ENCODE measurements at places on chromosomes 11 and 22. TPM values are rescaled to one million over a fixed set of nuclear protein-coding genes. Genes with fewer than 3 reads are reported as not detected.

DNA sequence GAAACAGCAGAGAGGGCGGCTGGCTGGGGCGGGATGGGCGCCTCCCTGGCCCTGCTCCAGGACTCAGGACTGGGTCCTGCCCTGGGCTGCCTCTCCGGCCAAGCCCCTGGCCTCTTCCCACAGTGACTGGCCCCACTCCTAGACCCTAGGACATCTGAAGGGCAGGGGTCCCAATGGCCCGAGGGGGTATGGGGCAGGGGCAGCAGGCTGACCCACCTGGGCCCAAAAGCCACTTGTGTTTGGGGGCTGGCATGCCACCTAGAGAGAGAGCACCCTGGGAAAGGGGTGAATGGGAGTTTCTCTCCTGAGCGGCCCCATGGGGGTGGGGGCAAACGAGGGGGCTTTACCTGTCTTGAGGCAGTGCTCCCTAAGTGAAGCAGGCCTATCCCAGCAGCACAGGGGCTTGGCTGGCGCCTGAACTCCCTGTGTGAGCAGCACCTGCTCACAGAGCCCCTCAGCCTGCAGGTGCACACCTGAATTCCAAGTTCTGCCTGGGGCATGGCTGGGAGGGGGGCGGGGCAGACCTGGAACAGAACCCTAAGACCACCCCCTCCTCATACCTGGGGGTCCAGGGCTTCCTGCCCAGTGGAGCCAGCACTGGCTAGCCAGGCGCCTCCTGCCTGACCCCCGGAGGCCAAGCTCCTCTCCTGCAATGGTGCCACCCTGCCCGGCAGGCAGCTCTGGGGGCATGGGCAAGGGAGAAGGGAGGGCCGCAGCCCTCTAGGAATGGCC, 16.9 kb downstream of the DUSP8 start:
- no peaks in the 10 kb centered on the region for H3K36me3 ChIP-seq
- H3K4me1 ChIP-seq, result peaks cover 28% of the 10 kb centered on the region
- no peak overlapping the region for H3K27ac ChIP-seq
- H3K27me3 ChIP-seq, result no peaks in the 10 kb centered on the region

DNA sequence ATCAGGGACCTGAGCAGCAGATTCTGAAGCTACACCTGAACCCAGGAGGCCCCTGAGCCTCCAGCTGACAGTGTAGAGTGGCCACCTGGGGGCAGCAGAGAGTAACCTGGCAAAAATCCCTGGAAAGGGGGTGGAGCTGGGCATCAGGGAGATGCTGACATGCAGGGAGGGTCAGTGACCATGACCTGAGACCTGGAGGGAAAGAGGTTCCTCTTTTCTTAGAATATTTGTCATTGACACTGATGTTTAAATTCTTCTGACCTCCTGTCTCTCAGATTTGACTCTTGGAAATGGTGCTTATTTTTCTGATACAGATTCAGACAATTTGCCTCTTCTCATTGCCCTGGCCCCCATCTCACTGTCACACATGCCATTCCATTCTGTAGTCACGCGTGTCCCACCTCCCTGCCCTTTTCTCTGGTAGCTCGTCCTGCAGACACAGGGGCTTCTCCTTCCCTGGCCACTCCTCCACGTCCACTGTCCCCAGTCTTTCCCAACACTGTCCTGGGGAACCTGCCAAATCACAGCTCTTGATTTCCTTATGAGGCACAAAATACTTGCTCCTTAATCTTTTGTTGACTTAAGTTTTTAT, 117.2 kb upstream of the IGLL5 start:
- peaks cover 24% of the 10 kb centered on the region for H3K27me3 ChIP-seq
- no peaks in the 10 kb centered on the region for H3K4me1 ChIP-seq
- DNase-seq, result peak; percentile 80
- H3K36me3 ChIP-seq, result no peaks in the 10 kb centered on the region

GRCh38 chr11:122123263-122123929, 7.4 kb upstream of the BLID start:
- no peak for DNase-seq
- H3K36me3 ChIP-seq, result peaks cover 14% of the 10 kb centered on the region
- no peak overlapping the region for H3K4me3 ChIP-seq
- no peak overlapping the region for H3K27ac ChIP-seq
- H3K4me1 ChIP-seq, result peaks cover 13% of the 10 kb centered on the region
- H3K27me3 ChIP-seq, result no peaks in the 10 kb centered on the region

- no peaks in the 10 kb centered on the region for H3K36me3 ChIP-seq
- no peak overlapping the region for H3K27ac ChIP-seq
- DNase-seq, result no peak
- no peak overlapping the region for H3K4me3 ChIP-seq
- peaks cover 33% of the 10 kb centered on the region for H3K4me1 ChIP-seq
- H3K27me3 ChIP-seq, result no peaks in the 10 kb centered on the region
Observed at GRCh38 chr22:45949891-45950290, 27.1 kb downstream of the WNT7B start.

- no peak overlapping the region for H3K4me3 ChIP-seq
- H3K36me3 ChIP-seq, result no peaks in the 10 kb centered on the region
- DNase-seq, result no peak
- H3K4me1 ChIP-seq, result peaks cover 12% of the 10 kb centered on the region
- H3K27ac ChIP-seq, result no peak overlapping the region
Observed at GRCh38 chr22:46147061-46147460, 3.3 kb upstream of the PPARA start.

DNA sequence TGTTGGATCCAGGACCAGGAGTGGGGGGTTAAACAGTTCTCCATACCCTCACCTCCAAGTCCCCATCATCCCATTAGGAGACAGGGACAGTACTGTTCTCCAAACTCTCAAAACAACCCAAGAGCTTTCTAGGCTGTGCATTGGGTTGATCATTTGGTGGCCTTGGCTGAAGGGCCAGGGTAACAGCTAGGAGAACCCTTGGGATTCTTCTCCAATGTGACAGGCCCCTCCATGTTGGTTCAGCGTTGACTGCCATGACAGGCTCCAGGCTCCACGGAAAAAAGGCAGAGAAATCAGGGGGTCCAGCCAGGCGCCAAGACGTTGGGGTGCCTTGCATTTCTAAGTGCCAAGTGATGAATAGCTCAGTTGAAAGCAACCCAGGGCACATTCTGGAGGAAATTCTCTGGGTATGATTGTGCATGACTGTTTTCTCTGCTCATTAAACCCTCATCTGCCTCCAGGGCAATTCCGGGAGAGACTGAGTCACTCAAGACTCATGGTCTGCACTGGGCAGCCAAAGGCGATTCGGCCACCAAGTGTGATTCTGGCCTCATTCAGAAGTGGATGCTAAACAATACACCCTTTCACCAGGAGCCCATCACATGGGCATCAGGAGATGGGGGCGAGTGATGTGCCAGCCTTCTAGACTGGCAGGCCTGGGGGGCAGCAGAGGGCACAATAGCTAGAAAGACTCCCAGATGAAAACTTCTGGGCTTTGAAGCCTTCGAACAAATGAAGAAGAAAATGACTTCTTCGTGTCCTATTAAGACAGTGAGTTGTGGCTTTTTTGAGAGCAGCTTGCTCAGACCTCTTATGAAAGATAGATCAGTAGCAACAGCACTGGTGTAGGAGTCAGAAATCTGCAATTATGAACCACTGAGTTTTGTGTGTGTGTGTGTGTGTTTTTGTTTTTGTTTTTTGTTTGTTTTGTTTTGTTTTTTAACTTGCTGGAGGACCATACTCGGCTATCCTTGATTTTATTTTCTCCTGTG, 27.7 kb downstream of the CD44 start:
- peak overlapping the region; percentile 96 for H3K27ac ChIP-seq
- DNase-seq, result peak; percentile 89
- peaks cover 85% of the 10 kb centered on the region for H3K4me1 ChIP-seq
- no peaks in the 10 kb centered on the region for H3K27me3 ChIP-seq
- peaks cover 4% of the 10 kb centered on the region for H3K36me3 ChIP-seq

TNNT3 gene
- 4.4 TPM for total RNA-seq

FAM181B gene
- 0.35 TPM for total RNA-seq
